ENCODE measurements at places on chromosomes 1 and 21.
A peak's percentile ranks its signal among the peaks of the same experiment; 100 is the strongest.

- DNase-seq, result no peak
Observed at GRCh38 chr1:110033421-110033820, 1.0 kb upstream of the STRIP1 start.

GRCh38 chr1:151221616-151222015 lies 23.3 kb downstream of the PIP5K1A start:
- DNase-seq, result no peak

GRCh38 chr1:31757989-31758388 lies 6.2 kb downstream of the ADGRB2 start:
- DNase-seq, result no peak

GRCh38 chr1:109198745-109199144 lies 15.0 kb upstream of the SARS1 start:
- peak; percentile 51 for DNase-seq

DNA sequence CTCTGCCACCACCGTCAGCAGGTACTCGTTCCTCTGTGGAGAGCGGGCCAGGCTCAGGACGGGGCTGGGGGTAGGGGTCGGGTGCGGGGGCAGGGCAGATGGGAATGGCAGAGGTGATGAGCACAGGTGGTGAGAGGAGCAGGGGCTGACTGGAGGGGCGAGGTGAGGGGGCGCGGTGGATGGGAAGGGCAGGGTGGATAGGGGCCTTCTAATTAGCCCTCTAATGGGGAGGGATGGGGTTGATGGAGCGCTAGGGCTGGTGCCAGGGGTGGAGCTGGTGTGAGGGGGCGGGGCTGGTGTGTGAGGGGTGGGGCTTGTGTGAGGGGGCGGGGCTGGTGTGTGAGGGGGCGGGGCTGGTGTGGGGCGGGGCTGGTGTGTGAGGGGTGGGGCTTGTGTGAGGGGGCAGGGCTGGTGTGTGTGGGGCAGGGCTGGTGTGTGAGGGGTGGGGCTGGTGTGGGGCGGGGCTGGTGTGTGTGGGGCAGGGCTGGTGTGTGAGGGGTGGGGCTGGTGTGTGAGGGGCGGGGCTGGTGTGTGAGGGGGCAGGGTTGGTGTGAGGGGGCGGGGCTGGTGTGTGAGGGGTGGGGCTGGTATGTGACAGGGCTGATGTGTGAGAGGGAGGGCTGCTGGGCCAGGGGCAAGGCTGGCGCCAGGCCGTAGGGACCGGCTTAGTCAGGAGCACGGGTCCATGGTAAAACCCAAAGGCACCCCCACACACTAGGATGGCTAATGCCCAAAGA lies 5.9 kb downstream of the KRTAP10-1 start:
- DNase-seq, result no peak

DNA sequence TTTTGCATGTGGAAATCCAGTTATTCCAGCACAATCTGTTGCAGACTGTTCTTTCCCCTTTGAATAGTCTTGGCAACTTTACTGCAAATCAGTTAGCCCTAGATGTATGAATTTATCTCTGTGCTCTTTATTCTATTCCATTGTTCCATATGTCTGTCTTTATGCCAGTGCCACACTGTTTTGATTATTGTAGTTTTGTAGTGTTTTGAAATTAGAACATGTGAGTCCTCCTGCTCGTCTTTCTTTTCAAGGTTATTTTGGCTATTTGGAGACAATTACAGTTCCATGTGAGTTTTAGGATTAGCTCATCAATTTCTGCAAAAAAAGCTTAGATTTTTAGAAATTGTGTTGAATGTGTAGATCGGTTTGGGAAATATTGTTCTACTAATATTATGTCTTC lies 26.6 kb downstream of the WNT3A start:
- DNase-seq, result no peak

- peak; percentile 45 for DNase-seq
Observed at GRCh38 chr1:226736908-226737818, 1.9 kb downstream of the ITPKB start.

DNA sequence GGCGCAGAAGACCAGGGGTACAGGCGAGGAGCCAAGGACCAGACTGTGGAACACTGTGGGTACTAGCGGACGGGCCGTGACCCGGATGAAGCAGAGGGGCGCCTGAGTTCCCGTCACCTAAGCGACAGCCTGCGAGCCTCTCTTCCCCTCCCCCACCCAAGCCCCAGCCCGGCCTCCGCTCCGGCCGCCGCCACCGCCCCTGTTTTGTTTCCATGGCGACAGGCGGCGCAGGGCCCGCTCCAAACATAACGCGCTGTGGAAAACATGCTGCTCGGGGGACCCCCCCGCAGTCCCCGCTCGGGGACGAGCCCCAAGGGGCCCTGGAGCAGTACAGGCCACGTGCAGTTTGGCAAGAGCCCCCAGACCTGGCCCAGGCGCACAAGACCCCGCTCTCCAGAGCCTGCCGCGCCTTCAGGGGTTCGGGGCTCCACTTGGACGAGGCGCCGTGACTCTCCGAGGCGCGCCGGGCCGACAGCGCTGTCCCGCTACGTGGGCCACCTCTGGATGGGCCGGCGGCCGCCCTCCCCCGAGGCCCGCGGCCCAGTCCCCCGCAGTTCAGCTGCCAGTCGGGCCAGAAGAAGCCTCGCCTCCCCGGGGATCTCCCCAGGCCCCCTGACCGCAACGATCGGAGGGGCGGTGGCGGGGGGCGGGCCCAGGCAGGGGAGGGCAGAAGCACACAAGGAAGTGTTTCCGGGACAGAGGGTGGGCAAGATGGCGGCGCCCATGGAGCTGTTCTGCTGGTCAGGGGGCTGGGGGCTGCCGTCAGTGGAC lies at the start of gene MTX1:
MTX1 (plus strand) TSS at position 155 of the 771 bp plus-strand sequence; CDS start at position 265, 110 bp downstream.
- DNase-seq, result peak; percentile 83

GRCh38 chr1:93051961-93052360 lies 27.1 kb upstream of the MTF2 start:
- no peak for DNase-seq

Measured in iris pigment epithelial cell (primary cell).